ELR (cell line): ENCODE measurements at places on chromosomes 2 and 18.

- no peak for DNase-seq
Observed at GRCh38 chr2:157897106-157897971, 21.2 kb upstream of the ACVR1 start.

GRCh38 chr2:35790292-35790691 is 565.3 kb upstream of the CRIM1 start:
- no peak for DNase-seq

- no peak for DNase-seq
Observed at GRCh38 chr18:26565514-26565913, 17.2 kb upstream of the KCTD1 start.

DNA sequence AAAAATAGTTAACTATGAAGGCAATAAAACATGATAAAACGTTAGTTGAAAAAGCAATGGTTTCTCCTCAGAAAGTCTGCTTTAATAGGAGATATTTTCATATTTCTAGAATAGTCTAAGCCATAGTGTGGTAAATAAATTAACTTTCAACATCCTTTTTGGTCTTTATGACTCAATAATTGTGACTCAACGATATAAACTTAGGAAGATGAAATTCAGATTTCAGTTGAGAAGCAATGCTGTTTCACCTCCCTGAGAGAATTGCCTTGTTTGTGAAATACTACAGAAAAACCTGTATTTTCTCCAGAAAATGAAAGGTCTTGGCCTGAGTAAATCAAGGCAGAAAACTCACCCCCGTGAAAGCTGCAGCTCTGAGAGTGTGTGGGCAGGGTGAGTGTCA is 166.9 kb downstream of the ETAA1 start:
- DNase-seq: peak; percentile 73

DNA sequence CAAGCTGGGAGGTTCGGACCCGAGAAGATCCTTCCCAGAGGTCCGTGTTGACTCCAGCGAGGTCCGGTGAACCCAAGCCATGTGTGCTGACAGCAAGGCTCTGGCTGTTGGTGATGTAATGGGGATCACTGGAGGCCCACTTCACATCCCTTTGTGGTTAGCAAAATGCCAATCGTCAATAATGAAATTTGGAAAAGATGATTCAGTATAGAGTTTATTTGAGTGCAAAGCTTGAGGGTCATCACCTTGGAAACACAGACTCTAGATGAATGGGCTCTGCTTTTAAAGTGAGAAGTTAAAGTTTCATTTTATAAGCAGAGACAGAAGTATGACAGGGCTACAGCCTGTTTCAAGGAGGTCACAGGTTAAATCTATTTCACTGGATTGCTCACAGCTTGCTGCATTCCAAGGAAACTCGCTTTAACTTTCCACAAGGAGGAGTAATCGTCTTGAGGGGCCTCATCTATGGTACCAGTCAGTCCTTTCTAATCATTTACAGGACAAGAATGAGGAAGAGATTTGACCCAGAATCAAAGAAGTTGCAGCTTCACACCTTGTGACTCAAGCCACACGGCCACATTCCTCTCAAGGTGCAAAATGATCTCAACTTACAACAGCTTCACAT is 140.5 kb downstream of the TPO start:
- peak; percentile 80 for DNase-seq

- DNase-seq: peak; percentile 33
Observed at GRCh38 chr2:45134726-45135125, 125.5 kb upstream of the SIX2 start.

DNA sequence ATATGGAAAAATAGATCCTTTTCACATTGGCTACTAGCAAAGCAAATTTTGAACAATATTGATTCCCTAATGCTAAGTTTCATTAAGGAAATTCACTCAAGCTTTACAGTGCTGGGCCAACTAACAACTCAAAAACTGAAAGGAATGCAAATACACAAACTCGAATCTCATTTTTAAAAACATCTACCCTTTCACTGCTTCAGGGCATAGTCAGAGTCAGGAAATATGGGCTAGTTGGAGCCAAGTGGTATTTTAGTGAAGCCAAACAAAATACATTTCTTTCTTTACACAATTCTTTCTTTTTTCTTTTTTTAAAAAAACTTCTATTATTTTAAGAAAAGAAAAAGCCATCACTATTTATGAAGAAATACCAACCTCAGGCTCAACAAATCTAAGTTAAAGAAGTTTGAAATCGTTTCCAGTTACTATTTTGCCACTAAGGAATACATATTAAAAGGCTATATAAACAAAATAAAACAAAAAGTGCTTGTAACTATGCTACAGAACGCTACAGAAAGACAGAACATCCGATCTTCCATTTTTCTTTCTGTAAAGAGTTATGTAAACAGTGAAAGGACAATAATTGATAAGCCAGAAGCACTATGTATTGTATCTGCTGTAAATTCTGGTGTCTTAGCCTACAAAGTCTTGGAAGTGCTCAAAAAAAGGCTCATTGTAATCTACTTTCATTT is 113.6 kb upstream of the STK17B start:
- no peak for DNase-seq

- peak; percentile 91 for DNase-seq
Observed at GRCh38 chr2:152694161-152694661, 23.1 kb downstream of the PRPF40A start.

- no peak for DNase-seq
Observed at GRCh38 chr2:233359823-233360222, 5.5 kb downstream of the DGKD start.

DNA sequence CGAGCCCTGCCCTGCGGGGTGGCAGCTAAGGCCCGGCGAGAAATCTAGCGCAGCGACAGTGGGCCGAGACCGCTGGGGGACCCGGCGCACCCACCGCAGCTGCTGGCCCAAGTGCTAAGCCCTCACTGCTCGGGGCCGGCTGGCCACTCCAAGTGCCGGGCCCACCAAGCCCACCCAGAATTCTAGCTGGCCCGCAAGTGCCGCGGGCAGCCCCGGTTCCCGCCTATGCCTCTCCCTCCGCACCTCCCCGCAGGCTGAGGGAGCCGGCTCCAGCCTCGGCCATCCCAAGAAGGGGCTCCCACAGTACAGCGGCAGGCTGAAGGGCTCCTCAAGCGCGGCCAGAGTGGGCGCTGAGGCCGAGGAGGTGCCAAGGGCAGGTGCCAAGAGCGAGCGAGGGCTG is 55.2 kb upstream of the RND3 start:
- DNase-seq: no peak

DNA sequence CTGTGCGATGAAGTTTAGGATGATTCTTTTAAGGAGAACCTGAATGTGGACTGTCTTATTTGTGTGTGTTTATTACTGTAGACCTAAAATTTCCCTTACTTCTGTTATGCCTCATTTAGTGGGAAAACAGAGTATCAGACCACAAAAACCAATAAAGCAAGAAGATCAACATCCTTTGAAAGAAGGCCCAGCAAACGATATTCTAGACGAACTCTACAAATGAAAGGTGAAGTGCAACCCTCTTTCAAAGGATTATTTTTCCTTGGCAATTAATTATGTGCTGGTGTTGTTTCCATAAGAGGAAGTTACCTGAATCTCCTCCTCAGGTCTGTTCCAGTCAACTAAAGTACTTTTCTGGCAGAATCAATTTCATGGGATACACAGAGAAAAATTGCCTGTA is 78.6 kb downstream of the EPB41L5 start:
- no peak for DNase-seq

GRCh38 chr2:25251071-25251421 is 82.7 kb upstream of the POMC start:
- no peak for DNase-seq

DNA sequence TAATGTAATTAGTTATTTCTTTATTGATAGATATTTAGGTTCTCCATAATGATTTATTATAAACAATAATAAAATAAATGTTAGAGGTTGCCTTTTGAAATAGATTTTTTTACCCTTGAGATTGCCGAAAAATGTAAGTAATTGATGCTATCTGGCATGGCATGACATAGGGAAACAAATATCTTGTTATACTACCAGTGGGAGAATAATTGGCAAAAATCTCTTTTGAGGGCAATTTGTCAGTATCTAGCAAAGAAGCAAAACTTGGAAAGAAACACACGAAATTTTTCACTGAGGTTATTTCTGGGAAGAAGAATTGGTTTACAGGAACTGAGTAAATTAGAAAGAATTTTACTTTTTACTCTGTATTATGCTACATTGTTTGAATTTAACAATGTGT is 547.2 kb upstream of the SETBP1 start:
- DNase-seq: no peak

GRCh38 chr2:70743677-70744076 is 24.3 kb downstream of the ADD2 start:
- DNase-seq: no peak

DNA sequence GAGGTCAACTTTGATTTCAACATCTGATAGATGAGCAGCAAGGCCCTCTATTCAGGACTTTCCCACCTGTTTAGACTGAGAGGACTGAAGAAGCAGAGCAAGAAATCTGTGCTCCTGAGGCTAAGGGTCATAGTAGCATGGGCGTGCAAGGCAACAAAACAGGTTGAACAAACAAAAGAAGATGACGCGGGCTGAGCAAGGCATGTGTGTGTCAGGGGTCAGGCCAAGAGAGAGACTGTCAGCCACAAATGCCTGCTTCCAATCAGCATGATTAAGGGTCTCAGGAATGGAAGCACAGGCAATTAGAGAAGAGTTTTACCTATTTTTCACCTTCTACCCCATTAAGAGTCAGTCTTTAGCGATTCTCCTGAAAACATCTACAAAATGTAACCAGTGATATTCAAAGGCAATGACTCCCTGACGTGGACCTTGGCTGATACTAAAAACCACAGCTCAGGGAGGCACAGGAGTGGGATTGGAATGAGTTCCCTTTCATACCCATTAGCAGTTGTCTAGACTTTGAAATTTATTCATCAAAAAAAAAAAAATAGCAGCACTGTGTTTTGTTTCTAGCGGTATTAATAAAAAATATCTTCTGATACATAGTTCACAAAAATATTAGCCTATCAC is 81.9 kb downstream of the DYNAP start:
- peak; percentile 19 for DNase-seq

GRCh38 chr2:152247337-152247695 is 71.8 kb upstream of the STAM2 start:
- DNase-seq: peak; percentile 86

DNA sequence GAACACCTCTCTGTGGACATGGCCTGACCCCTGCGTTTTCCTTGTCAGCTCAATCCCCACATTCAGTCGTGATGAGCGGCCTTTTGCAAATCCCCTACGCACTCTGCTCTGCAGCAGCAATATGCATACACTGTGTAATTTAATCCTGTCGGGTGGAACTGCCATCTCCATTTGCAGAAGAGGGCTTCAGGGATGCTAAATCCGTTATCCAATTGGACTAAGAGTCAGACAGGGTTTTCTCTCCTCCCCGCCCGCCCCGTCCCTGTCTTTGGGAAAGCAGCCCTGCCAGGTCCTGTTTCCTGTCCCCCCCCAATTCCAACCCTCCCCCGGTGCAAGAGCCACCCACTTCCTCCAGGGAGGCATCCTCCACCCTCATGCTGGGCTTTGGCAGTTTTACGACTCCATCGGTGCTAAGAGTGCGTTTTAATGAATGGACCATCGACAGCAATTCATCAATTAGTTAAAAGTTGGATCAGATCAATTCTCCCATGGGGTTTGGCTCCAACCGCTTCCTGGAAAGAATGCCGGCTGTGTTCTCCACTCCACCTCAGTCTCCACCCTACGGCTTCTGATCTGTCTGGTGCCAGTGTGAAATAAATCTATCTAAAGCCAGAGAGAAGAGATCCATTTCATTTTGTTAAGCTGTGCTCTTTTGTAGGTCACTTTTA is 53.5 kb upstream of the ASAP2 start:
- no peak for DNase-seq

DNA sequence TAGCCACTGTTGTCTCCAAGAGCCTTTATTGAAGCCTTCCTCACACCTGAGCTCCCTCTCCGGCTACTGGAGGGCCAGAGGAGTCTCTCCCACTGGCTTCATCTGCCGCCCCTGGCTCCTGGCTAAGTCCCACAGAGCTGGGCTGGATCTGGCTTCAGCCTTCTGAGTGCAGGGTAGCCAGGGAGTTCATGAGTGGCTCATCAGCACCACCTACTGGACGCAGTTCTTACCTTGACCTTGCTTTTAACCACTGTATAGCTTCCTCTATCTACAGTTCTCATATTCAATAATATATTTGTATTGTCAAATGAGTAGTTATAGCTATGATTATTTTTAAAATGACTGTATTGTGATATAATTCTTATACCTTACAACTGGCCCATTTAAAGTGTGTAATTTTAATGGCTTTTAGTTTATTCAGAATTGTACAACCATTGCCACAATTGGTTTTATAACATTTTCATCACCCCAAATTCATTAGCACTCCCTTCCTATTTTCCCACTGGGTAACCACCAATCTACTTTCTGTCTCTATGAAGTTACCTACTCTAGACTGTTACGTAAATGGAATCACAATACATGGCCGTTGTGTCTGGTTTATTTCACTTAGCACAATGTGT is 17.7 kb downstream of the CNDP1 start:
- DNase-seq: peak; percentile 85

DNA sequence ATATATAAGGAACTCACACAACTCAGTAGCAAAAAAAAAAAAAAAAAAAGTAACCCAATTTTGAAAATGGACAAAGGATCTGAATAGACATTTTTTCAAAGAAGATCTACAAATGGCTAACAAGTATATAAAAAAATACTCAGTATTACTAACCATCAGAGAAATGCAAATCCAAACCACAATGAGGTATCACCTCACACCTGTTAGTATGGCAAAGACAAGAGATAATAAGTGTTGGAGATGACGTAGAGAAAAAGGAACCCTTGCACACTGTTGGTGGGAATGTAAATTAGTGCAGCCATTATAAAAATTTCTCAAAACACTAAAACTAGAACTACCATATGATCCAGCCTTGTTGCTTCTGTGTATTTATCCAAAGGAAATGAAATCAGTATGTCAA is 5.8 kb upstream of the CNDP1 start:
- no peak for DNase-seq

GRCh38 chr2:61770298-61770697 is 83.6 kb downstream of the FAM161A start:
- DNase-seq: peak; percentile 47

- DNase-seq: no peak
Observed at GRCh38 chr2:3422161-3422779, 42.8 kb downstream of the TRAPPC12 start.

GRCh38 chr18:31723639-31723989 is 37.1 kb downstream of the SLC25A52 start:
- no peak for DNase-seq

DNA sequence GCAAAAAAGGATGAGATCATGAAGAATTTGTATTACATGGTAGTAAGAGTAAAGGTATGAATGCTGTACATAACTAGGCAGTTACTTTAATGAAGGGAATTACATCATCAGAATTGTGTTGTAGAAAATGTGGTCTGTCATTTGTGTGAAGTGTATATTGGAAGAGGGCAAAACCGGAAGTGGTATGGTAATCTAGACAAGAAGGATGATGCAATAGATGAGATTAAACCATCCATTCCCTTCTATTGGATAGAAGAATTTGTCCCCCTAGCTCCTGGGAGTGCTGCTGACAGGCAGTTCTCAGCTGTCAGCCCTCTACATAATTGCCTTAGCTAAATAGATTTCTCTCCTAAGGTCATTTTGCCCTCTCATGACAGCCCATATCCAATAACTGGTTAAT is 55.9 kb upstream of the BARD1 start:
- DNase-seq: no peak

GRCh38 chr2:147396890-147397289 is 447.9 kb upstream of the ACVR2A start:
- DNase-seq: no peak

GRCh38 chr2:45789317-45789716 is 137.8 kb downstream of the PRKCE start:
- DNase-seq: no peak
